Memory B cell (primary cell): ENCODE measurements at places on chromosomes 1 and 21.
A peak's percentile ranks its signal among the peaks of the same experiment; 100 is the strongest.

DNA sequence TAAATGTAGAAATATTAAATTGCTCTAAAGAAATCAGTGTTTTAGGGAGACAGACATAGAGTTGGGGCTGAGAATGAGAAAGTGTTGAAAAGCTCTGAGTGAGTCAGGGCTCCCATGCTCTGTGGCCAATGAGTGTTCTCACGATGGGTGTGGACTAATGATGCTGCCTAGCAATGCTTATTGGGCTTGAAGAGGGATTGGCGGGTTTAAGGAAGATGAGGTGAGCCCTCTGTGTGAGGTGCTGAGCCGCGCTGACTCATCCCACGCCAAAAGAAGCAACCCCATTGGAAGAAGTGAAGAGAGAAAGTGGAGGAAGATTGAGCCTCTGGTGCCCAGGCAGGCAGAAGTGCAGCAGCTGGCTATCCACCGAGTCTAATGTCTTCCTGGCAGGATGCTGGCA, 65.1 kb upstream of the DPT start:
- DNase-seq, result no peak

- DNase-seq, result no peak
Observed at GRCh38 chr1:78304761-78305160, 186.0 kb upstream of the PTGFR start.

DNA sequence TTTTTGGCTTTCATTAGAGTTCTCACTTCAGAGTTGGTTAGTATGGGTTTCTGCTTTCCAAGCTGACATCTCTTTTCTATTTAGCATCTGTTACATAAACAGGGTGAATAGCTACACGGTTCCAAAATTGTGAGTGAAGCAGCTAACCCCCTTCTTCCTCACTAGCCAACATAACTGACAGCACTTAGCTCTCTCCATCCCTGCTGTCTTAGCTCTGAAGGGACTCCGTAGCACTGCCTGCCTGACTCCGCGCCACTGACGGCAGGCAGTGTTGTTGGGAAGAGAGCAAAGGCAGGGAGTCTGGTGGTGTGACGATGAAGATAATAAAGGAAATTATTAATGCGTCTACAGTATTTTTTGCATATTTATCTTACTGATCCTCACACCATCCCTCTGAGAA, 247.0 kb downstream of the PTBP2 start:
- DNase-seq, result no peak

- DNase-seq, result no peak
Observed at GRCh38 chr1:33048426-33048825, 11.7 kb upstream of the AK2 start.

DNA sequence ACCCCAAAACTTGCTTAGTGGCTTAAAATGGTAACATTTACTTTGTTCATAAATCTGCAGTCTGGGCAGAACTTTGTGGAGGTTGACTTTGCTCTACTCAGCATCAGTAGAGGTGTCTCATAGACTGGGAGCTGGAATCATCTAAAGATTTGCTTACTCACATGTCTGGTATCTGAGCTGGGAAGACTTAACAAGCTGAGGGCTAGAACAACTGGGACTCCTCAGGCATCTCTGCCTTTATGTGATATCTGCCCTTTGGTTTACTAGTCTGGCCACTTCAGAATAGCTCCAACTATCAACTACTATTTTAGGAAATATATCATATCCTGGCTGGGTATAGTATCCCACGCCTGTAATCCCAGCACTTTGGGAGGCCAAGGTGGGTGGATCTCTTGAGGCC, 82.5 kb downstream of the C4BPA start:
- DNase-seq, result no peak

DNA sequence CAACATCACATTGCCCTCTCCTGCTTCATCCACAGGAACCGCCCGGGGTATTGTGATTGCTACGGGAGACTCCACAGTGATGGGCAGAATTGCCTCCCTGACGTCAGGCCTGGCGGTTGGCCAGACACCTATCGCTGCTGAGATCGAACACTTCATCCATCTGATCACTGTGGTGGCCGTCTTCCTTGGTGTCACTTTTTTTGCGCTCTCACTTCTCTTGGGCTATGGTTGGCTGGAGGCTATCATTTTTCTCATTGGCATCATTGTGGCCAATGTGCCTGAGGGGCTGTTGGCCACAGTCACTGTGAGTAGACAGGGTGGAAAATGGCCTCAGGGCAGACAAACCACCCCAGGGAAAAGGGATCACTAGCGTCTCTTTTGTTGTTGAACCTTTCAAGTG, 12.7 kb downstream of the ATP1A4 start:
- DNase-seq, result no peak

DNA sequence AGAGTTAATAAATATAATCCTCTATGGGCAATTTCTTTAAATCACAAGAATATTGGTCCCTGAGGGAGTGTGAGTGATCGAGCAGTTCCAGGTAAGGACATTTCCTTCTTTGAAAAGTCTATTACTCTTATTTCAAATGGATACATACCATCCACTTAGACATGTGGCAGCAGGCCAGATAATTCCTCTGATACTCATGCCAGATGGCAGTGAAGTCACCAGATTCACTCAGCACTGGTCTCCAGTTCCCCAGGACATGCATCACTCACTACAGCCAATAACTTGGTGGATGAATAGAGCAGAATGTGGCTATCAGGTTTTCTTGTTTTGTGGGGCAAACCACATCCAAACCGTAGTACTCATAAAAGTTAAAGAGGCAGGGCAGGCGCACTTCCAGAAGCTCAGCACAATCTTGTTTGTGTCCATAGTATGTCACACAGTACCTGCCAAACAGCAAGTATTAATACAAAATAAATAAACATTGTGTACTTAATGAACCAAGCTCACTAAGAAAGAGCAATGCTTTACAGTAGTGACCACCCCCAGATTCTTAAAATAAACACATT, 74.2 kb upstream of the CD53 start:
- DNase-seq, result no peak

GRCh38 chr1:213820362-213821149, 167.2 kb upstream of the PROX1 start:
- DNase-seq, result no peak

DNA sequence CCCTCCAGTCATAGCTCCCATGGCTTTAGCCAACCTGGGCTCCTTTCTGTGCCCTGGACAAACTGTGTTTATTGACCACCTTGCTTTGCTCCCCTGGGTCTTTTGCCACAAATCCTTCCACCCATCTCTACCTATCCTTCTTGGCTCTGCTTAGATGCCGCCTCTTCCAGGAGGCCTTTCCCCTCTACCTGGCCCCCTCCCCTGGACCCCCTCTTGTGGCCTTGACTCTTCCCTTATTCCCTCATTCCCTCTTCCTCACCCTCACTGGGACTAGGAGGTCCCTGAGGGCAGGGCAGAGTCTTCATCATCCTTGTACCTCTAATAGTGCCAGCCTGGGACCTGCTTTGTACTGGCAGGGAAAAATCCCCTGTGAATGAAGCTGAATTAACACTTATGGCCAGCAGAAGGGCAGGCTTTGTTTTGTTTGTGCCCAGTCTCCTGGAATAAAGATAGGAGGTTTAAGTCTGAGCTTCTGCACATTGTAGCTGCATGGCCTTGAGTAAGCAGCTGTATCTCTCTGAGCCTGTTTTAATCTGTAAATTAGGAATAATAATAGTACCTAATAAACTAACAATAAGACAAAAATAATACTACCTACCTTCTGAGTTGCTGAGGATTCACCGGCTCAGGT, 13.7 kb downstream of the PTPRU start:
- DNase-seq, result no peak

DNA sequence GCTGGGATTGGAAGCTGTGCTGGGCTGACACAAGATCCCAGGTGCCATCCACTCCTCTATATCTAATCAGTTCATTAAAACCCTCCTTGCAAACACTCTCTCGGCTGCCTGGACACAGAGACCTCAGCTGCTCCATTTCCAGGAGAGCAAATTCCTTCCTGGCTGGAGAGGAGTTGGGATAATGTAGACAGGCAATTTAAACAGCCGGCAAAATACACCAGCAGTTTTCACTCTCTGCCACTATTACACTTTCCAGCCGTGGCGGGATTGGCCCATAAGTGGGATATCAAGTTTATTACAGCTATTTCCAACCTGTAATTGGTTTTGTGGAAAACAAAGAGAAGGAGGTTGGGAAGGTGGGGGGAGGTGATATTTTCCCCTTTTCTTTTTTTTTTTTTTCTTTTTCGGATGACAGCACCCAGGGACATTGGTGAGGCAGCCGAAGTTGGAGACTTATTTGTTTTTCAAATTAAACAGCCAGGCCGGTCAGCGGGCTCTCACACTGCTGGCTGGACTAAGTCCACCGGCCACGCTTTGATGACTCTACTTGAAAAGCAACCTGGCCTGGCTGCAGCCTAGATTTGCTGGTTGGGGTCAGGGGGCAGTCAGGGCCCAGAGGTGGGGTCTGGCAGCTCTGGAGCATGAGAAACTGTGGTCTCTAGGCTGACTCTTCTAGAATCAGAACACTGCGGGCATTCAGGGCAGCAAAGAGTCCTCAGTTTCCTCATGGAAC, 177.4 kb downstream of the IGSF21 start:
- no peak for DNase-seq

GRCh38 chr1:179002552-179003345, 22.9 kb upstream of the FAM20B start:
- DNase-seq, result peak; percentile 88
